ENCODE measurements at places on chromosomes 12 and 14.

- DNase-seq = no peak
These were observed 19.6 kb downstream of the OTUB2 start for GRCh38 chr14:94045563-94046345.

DNA sequence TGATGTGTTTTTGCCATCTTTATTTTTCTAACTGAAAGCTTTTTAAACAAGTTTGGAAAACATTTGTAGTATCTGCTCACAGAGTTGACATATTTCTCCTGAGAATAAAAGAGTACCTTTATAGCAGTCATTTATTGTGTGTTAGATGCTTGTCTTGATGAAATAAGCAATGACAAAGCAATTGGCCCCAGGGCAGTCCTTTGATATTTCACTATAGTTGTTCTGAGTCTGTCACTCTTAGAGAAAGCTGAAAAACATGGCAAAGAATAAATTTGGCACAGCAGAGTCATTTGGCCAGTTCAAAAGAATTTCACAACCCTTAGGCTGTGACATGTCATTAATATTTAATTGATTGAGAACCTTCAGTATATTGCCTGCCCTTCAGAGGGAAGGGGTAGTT lies 166.2 kb downstream of the PTPRO start:
- DNase-seq = no peak

- DNase-seq = peak; percentile 33
These were observed 332.5 kb downstream of the CCER1 start for GRCh38 chr12:90622431-90622830.

DNA sequence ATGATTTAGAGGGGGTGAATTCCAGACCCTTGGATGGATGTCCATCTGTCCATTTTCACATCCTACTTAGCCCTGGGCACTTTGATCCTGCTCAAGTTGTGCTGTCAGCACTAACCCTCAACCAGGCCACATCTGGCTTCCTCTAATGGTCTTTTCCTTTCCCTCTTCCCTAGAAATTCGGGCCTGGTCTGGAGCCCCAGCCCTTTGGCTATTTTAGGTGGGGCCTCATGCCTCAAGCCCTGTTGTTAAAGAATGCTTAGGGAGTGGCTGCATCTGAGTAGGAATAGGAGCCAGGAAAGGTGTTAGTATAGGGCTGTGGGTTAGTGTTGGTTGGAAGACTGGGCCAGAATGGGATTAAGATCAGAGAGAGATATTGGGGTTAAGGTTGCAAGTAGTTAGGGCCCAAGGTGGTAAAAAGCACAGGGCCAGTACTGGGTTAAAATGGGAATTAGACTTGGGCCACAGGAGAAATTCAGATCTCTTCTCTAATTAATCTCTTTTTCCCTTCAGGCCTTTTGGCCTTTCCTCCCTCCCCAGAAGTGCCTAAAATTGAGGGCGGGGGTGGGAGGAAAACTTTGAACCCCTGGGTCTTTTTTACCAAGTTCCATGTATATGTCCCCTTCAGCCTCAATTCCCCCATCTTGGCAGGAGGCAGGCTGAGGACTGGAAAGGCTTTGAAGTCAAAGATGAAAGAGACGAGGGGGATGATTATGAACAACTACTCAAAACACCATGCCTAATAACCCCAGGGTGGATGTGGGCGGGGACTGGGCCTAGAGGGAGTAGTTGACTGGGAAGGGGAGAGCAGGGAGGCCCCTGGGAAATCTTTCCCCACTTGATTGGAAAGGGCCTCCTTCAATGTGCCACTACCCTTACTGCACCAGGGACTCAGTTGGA lies 4.0 kb upstream of the ZNF385A start:
- no peak for DNase-seq

DNA sequence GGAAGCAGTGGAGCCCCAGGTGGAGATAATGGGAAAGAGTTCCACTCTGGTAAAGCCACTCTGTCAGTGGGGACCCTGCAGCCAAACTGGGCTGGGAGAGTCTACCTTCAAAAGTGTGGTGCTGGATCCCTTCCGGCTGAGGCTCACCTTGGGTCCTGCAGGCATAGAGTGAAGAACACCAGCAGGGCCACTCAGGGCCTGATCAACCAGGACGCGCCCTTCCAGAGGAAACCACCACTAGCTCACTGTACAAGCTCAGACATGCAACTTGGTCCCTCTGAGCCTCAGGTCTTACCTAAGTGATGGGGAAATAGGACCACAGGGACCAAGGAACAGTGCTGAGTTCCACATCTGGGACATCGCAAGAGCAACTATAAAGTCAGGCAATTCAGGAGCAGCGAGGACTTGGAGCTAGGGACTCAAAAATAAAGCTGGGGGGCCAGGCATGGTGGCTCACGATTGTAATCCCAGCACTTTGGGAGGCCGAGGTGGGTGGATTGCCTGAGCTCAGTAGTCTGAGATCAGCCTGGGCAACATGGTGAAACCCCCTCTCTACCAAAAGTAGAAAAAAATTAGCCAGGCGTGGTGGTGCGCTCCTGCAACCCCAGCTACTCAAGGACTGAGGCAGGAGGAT lies 5.9 kb upstream of the PRPH start:
- no peak for DNase-seq

DNA sequence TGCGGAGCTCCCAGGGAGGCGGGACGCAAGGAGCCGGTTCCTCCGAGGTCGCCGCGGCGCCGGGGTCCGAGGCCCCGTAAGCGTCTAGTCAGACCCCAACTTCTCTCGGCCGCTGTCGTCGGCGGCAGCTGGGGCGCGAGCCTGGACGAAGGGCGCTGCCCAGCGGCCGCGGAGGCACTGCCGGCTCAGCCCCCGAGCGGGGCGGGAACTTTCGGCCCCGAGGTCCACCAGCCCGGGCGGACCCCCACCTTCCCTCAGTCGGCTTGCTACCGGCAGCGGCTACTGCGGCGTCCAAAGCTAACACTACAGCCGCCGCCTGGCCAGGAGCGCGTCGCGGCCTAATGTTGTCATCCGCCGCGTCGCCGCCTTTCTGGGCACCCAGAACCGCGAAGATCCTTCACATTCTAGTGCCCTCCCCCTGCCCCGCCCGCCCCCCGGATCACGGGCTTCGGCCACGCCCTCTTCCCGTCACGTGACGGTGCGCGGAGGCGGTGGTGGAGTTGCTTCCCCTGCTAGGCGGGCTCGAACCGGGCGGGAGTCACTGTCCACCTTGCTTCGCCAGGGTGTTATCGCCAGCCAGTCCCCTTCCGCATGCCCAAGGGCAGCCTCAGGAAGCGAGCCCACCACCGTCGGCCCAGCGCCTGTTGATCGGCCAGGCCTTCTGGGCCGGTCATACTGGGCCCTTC lies at the start of gene OSBPL8:
Gene OSBPL8, minus strand, starts transcription at position 372 of the 686 bp plus-strand sequence. CDS start 72,220 bp downstream, outside the sequence.
- DNase-seq = peak; percentile 71

DNA sequence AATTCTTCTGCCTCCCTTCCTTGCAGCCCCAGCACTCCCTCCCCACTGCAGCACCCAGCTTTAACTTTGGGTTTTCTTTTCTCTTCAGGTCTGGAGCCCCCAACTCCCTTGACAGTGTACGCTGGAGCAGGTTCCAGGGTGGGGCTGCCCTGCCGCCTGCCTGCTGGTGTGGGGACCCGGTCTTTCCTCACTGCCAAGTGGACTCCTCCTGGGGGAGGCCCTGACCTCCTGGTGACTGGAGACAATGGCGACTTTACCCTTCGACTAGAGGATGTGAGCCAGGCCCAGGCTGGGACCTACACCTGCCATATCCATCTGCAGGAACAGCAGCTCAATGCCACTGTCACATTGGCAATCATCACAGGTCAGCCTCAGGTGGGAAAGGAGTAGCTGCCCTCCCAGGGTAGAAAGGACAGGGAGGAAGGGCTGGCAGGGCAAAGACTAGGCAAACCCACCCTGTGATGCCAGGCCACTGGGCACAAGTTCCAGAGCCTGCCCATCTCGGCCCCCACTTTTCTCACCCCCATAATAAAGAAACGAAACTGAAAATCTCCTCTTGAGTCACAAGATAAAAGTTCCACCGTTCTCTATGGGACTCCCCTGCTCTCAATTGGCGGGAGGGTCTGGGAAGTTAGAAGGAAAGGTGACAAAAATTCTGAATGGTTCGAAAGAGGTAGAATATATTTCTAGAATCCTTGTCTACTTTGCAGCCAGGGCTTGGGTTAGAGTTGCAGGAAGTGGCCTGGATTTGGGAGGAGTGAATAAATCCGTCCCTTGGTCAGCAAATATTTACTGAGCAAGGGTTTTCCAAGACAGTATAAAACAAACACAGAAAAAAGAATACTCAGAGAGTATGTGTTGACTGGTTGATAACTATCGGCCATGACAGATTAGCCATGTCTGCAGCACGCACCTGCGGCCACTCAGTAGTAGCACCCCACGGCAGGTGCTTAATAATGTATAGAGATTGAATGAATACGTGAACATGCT lies 3.2 kb downstream of the LAG3 start:
- no peak for DNase-seq

DNA sequence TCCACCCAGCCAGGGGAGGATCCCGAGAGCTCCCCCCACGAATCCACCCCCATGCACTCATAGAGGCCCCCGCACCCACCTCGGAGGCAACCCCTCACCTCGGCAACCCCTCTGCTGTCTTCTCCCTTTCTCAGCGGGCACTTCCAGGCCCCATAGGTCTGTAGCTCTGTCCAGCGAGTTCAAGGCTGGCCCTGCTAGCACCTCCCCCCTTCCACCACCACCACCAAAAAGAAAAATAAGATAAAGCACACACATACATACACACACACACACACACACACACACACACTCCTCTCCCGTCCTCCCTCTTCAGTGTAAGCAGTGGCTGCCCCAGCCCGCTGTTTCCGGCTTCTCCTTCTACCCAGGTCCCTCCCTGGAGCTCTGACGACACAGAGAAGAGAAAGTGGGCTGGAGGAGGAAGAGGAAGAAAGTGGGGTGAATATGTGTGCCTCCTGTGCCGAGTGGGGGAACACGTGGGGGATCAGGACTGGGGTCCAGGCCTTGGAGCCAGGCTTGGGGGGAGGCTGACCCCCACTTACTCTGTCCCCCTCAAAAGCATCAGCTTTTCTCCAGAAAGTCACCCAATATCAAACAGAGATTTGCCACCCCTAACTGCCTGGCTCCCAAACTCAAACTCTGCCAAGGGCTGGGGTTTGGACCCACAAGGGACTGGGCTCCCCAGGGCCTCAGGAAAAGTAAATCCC lies at the start of gene STAT6:
Gene STAT6, minus strand, starts transcription at position 332 of the 704 bp plus-strand sequence. CDS start 3,084 bp downstream, outside the sequence.
- peak; percentile 74 for DNase-seq

DNA sequence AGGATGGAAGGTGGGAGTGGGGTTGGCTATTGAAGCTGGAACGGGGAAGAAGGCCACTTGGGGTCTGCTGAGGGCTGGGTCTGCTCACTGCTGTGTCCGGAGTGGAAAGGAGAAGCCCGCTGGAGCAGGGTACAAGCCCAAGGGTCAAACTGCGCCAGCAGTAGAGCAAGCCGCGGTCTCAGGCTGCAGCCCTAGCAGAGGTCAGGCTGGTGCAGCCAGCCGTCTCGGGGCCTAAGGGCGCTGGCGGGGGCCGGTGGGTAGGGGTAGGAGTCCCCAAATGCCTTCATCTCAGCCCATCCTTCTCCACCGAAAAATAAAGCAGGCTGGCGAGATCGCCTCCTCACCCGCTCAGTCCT lies 718 bp upstream of the JDP2 start:
- DNase-seq = no peak

DNA sequence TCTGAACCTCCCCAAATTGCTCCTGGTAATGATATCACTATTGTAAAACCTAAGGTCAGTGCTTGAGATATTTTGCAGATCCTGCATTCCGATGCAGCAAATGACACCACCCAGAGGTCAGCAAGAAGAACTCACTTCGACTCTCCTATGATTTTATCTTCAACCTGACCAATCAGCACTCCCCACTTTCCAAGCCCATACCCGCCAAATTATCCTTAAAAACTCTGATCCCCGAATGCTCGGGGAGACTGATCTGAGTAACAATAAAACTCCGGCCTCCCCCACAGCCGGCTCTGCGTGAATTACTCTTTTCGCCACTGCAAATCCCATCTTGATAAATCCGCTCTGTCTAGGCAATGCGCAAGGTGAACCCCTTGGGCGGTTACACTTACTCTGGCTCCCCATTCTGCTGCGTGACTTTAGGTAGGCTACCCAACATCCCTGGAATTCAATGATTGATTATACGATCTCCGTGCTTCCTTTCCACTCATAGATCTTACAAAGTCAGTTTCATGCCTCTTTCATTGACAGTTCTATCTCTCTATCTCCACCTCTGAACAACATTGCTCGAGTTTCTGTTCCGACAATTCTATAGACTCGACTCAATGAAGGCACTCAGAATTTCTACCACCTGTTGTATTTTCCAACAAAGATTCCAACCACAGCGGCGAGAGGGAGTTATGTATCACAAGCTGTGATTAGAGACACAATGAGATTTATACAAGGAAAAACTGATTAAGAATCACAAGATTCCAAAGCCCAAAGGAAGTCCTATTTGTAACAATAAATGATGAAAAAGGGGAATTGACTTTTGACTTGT lies 939 bp downstream of the NPC2 start:
- DNase-seq = no peak

GRCh38 chr14:97413022-97413539 lies 615.9 kb downstream of the VRK1 start:
- no peak for DNase-seq

- DNase-seq = no peak
These were observed 8.9 kb downstream of the CMTM5 start for GRCh38 chr14:23385642-23386265.

GRCh38 chr14:51205486-51205885 lies 34.6 kb upstream of the TMX1 start:
- peak; percentile 77 for DNase-seq

DNA sequence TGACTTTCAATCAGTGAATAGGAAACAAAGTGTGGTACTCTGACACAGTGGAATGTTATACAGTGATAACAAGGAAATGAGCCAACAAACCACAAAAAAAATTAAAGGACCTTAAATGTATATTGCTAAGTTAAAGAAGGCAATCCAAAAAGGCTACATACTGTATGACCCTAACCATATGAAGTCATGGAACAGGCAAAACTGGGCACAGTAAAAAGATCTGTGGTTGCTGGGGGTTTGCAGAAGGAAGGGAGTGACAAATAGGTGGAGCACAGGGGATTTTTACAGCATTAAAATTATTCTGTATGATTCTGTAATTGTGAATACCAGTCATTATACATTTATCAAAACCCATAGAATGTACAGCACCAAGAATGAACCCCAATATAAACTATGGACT lies 112.6 kb downstream of the KCNC2 start:
- DNase-seq = no peak

DNA sequence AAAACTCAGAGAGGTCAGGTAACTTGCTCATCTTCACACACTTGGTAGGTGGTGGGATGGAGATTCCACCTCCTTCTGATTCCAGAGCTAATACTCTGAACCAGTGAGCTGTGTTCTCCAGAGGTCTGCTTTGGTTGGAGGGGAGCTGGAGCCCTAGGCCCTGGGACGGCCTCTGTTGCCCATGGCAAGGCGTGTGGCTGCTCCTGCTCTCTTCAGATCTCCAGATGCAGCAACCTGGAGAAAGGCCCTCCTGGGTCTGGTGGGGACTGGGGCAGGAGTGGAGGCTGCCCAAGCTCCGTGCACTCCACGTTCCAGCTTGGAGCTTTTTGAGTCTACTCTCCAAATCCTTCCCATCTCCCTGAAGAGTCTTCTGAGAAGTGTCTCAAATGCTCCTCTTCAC lies 10.7 kb downstream of the CCND2 start:
- no peak for DNase-seq

DNA sequence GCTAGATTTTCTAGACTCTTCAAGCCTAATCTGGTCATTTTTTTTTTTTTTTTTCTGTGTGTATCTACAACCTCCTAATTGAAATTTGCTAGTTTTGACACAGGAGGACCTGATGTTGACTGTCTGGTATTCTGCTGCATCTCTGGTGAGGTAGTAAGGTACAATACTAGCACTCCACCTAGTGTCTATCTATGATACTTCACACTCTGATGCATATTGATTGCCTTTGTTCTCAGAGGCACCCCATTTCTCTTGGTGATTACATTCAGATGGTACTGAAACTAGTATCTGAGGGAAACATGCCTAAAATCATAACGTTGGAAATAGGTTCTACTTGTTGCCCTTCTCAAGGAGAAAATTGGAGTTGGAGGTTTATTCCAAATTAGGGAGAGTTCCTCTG lies 930.5 kb upstream of the NOVA1 start:
- peak; percentile 19 for DNase-seq
